ENCODE measurements at places on chromosomes 4 and X.
A peak's percentile ranks its signal among the peaks of the same experiment; 100 is the strongest.

GRCh38 chr4:81021142-81021944, 9.2 kb upstream of the BMP3 start:
- no peak for DNase-seq

DNA sequence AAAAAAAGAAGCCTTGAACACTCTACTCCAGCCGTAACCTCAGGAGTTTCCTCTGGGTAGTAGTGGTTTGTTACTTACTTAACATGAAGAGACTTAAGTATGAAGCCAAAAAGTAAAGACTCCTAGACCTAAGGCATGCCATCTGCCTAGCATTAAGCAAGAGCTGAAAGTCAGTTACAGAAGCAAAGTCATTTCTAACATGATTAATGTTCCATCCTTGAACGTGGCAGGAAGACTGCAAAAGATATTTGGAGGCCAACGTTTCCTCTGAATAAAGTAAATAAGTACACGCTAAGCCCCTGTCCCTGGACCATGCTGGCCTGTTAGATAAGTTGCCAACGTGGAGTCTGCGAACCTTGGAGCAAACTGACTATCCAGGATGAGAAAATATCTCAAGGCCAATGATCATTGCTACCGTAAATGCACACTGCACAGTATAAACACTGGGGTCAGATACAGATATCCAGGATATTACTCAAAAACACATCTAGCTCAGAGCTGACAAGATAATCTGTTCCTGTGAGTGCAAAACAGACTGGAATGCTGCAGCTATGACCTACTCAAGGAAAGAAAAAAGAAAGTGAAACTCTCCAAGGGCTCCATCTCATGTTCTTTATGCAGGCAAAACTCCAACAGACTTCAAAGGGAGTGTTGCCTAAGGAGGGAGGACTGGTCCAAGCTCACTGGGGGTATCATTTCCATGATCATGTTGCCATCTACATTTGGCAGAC, 255.8 kb downstream of the COL25A1 start:
- no peak for DNase-seq

DNA sequence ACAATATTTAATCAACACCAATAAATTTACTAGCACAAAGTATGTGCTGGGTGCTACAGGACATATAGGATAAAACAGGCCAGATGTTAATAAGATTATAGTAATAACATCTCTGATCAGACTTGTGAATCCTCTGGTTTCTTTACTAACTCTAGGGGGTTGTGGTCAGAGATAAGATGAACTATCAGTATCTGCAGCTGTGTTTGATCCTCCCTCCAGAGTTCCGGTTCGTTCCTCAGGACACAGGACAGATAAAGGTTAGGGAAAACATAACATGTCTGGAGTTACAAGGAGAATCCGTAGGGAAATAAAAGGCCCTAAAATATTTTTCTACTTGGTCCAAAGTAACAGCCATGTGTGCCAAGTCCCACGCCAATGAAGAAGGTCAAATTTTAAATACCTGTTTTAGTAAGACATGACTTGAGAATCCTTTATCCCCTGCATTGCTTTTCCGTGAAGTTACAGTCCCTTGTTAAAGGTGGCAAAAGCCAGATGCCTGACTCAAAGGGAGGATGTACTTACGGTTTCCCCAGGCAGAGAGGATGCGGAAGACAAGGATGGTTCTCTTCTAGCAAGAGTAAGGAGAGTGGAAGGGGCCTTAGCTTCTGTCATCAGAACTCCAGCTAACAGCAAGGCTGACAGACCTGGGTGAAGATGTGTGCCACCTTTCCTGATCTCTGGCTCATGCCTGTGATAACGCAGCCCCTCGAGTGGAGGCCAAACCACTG, 44.4 kb downstream of the KIAA0232 start:
- DNase-seq: no peak

- DNase-seq: no peak
These were observed 37.2 kb downstream of the CLCN3 start for GRCh38 chr4:169657470-169658107.

GRCh38 chr4:94359221-94359620, 16.6 kb upstream of the HPGDS start:
- DNase-seq: no peak

GRCh38 chr4:112266823-112267222, 18.9 kb downstream of the TIFA start:
- no peak for DNase-seq

DNA sequence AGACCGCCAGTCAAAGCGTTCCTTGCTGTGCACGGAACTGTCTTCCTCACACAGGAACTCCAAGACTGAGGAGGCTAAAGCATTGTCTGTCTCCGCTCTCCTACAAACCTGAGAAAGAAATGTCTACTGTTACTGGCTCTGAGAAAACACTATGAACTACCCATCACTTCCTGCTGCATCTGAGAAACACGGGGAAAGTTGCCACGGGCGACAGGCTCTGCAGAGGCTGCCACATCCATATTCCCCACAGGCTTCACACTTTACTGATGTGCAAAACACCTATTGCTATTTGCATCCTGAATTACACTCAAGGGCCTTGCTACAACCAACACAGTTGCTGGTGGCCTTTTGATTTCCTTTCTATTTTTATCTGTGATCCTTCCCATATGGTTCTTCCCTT, 59.0 kb downstream of the AFAP1 start:
- no peak for DNase-seq

- no peak for DNase-seq
These were observed 164.1 kb downstream of the GASK1B start for GRCh38 chr4:158008551-158009218.

DNA sequence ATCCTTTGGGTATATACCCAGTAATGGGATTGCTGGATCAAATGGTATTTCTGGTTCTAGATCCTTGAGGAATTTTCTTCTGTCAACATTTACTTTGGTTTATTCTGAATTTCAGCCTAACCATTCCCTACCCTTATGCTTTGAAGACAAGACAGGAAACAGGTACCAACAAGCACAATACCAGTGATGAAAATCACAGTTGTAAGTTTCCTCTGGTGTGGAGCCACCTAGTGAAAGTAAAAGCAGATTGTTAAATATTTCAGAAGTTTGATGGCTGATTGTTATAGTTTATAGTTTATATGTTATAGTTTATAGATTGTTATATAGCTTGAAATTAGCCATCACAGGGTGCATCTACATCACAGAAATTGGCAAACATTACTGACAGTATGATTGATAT, 104.5 kb upstream of the AGA start:
- no peak for DNase-seq

GRCh38 chr4:179666226-179666625, 2224.0 kb upstream of the AGA start:
- DNase-seq: no peak

DNA sequence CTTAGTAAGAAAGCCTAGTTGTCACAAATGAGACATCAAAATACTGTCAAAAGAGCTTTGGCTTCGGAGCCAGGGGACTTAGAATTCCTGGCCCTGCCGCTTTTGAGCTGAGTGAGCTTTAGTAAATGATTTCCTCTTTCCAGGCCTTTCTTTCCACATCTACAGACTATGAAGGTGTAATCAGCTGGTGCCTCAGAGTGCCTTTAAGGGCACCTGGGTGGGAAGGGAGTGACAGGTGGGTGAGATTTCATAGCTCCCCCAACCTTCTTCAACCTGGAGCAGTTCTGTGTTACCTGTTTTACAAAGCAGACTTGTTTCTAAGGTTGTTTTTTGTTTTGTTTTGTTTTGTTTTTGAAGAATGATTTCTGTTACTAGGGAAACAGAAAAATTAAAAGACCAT, 154.7 kb upstream of the BOD1L1 start:
- no peak for DNase-seq

- DNase-seq: peak; percentile 58
These were observed 107.8 kb downstream of the NHSL2 start for GRCh38 chrX:72018277-72019112.

- DNase-seq: no peak
These were observed 54.9 kb downstream of the REELD1 start for GRCh38 chr4:146269228-146269653.

DNA sequence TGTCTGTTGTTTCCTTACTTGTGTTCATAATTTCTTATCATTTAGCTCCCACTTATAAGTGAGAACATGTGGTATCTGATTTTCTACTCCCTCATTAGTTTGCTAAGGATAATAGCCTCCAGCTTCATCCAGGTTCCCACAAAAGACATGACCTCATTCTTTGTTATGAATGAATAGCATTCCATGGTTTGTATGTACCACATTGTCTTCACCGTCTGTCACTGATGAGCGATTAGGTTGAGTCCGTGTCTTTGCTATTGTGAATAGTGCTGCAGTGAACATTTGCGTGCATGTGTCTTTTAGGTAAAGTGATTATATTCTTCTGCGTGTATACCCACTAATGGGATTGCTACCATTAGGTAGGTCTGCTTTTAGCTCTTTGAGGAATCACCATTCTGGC, 624.3 kb upstream of the EPHA5 start:
- DNase-seq: no peak

GRCh38 chr4:148057984-148058859, 326.3 kb downstream of the ARHGAP10 start:
- DNase-seq: no peak
